ENCODE measurements at places on chromosomes 12 and 14.

GRCh38 chr12:70258605-70259403 is 15.6 kb downstream of the CNOT2 start:
- DNase-seq, result no peak

- DNase-seq, result no peak
Measured at GRCh38 chr12:48288387-48289268, 62.1 kb downstream of the ZNF641 start.

DNA sequence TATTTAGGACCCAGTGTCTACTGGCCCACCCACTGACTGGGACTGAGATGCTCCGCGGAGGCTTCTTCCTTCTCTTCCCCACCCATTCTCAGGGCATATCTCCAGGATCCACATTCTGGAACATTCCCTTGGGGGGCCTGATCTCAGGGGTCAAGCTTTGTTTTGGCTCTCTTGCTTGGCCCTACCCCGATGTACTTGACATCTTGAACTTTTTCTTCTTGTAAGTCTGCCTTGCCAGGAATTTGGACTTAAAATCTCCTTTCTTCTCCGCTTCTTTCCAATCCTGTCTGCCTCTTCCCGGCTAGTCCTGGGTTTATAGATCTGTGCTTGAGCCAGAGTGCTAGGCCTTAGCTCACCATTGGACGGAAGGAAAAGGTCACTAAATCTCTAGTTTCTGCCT is 22.1 kb downstream of the DACT1 start:
- no peak for DNase-seq

GRCh38 chr14:32083789-32084188 is 6.7 kb downstream of the ARHGAP5 start:
- no peak for DNase-seq

DNA sequence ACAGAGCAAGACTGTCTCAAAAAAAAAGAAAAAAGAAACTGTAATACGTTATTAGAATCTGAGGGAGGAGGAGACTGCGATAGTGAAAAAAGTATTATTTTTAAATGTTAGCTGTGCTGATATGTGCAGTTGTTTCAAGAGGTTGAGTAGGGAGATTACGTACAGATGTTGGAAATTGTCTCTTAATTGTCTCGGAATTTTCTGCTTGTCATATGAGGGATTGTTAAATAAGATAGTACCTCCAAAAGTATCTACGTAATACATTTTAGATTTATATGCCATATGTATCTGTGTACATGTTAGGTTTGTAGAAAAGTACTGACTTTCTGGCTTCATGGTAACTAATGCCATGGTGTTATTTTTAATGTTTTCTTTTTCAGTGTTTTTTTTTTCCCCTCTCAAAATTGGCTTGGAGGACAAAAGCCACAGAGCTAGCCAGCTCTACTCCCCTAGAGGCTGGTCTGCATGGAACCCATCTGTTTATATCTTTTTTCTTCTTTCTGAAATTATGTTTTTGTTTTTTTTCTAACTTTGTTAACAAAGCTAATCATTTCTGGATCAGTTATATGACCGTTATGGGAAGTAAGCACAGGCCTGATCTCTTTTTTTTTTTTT is 3.4 kb downstream of the RIMKLB start:
- DNase-seq, result no peak

DNA sequence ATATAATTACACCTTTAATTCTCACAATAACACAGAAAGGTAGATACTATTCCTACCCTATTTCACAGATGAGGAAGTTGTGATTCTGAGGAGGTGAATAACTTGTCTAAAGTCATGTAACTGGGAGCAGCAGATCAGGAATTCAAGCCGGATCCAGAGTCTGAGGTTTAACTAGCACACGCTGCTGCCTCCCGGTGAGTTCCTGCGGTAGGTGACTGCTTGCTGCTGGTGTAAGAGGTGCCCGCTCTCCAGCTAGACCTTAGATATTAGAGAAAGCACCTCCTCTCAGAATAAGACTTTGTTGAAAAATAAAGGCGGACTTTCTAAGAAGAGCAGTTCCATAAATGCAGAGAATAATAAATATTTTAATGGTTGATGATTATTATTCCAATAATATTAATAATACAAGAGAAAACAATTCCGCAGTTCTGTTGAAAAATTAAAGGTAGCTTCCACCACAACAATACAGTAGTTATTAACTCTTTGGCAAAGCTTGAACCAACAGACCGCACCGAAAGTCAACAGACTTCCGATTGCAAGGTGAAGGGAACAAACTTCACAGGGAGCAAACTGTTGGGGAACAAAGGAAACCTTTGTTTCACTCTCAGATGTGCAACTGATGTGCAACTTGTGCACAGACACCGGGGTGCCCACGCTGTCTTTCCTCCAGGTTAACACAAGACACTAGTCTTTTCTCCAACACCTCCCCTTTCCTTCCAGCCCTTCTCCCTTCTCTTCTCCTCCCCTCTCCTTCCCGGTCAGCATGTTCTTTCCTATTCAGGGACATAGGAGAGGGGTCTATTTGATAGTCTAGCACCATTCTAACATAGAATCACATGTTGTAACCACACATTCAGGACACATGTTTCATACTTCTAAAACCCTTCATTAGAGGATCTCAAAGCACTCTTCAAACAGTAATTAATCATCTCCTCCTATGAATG is 73.2 kb upstream of the EGLN3 start:
- no peak for DNase-seq

DNA sequence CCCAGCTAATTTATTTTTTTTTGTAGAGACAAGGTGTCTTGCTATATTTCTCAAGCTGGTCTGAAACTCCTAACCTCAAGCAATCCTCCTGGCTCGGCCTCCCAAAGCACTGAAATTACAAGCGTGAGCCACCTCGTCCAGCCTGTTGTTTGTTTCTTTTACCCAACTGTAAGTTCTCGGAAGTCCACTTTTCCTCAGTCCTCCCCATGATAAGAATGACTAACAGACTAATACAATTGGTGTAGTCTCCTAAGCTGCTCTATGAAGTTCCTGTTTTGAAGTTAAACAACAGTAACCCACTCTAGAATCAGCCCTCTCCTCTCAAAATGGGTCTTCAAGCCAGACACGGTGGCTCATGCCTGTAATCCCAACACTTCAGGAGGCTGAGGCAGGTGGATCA is 36.5 kb downstream of the HIGD1C start:
- DNase-seq, result no peak

GRCh38 chr12:127388985-127389384 is 878.0 kb upstream of the TMEM132C start:
- no peak for DNase-seq

DNA sequence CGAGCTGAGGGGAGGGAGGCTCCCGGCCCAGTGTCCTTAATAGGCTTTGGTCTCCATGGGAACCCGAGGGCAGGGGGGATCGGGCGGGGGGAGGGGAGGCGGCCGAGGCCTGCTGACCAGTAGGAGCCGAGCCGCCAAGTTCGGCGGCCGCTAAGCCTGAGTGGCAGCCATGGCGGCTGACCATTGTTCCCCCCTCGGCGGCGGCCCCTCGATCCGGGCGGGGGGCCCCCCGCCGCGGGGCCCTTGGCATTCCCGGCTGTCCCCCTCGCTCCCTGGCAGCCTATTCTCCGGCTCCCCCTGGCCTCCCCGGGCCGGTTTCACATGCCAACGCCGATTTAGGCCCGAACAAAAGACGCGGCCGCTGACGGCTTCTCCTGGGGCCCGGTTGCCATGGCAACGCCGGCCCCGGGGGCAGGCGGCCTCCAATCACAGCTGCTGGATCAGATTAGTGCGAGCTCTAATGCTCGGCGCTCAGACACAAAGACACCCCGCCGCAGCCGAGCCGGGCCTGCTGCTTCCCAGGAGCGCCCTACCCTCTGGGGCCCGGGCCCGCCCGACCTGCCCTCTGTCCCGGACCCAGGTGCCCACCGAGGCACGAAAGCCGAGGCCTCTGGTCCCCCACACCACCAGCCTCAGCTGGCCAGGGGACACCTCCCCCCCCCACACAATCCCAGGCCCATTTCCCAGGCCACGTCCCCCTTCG is 7.3 kb downstream of the MSI1 start:
- DNase-seq, result no peak

DNA sequence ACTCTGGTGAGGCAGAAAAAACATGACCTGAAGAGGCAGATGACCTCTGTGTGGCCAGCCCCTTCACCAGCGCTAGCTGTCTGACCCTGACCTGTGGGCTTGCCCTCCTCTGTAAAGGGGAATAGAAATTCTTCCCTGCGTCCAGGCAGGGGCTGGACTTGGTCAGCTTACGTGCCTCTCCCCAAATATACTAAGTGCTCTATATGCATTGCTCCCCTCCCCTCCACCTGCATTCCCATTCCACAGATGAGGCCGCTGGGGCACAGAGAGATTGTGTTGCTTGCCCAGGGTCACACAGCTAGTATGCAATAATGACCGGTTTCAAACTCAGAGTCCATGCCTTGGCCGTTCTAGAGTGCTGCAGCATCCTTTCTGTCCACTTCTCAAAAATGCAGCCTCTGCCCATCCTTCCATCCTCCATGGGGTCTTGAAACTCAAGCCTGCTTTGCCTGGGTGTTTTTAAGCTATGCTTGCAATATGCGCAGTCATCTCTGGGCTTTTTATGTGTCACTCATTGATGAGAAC is 303.9 kb downstream of the CACNA1C start:
- no peak for DNase-seq

DNA sequence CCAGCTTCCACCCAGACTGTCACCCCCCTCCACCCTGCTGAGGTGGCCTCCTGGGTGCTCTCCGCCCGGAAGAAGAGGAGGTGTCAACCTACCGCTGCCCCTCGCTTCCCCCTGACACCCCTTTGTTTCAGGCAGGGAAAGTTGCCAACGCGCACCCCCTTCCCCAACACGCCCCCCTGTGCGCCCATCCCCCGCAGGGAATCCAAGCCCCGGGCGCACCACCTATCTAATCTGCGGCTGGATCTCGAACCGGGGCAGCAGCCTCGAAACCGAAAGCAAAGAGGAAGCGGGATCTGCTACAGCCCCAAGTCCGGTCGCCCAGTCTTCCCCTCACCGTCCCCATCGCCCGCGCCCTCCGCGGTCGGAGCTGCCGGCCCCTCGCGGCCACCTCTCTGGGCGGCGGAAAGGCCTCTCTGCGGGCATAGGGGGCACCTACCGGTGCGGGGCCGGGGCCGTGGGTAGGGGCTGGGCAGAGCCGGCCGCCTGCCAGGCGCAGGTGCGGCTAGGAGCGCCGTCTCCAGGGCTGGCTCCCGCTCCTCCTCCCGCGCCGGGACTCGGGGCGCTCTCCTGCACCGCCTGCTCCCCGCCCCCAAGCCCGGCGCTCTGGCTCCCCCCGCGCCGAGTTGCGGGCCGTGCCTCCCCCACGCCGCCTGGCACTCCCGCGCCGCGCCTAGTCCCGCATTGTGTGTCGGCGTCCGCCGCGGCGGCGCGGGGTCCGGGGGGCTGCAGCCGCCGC is 18.3 kb upstream of the PLEKHH1 start:
- no peak for DNase-seq

DNA sequence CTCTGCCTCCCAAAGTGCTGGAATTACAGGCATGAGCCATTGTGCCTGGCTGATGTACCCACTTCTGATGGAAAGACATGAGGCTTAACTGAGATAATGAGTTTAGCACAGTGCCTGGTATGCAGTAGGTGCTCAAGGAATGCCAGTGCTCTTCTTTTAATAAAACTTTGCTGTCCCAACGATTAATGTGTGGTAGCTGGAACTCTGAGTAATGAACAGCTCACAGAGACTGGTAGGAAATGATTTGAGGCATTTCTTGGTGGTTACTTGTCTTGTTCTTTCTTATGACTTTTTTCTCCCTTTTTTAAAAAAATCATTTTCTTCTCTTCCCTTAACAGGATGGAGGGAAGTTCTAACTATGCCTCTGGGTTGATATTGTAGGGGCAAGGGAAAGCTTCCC is 235.7 kb upstream of the PWP1 start:
- DNase-seq, result no peak

DNA sequence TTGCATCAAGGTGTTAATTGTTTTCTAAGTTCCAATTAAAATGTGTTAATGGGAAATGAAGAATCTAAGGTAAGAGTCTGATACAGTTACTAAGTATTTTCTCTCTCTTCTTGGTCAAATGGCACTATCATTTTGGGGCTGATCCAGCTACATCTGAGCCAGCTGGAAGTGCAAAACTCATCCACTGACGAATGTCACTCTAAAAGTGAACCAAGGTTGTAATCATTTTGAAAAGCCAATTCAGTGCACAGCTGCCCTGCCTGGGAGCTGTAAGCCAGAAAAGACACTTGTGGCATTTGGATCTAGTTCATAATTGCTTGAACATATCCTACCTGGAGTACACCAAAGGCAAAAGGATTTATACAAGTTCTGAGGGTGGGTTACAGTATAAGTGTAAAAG is 1011.3 kb downstream of the AACS start:
- DNase-seq, result no peak

DNA sequence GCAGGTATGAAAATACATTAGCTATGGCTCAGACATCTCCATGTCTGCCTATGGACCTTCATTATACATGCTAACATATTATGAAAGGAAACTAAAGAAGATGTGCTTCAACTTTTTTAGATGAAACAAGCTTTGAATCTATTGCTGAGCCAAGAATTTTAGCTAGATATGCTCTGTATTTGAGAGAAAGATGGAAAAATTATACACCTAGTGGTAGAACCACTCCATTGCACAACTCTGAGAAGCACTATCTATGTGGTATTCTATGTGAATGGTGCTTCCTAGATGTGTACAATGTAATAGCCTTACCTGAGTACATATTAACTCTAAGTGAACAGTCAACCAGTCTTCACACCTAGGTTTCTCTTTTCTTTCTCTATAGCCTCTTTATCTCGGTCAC is 17.3 kb downstream of the EPYC start:
- no peak for DNase-seq

GRCh38 chr12:50985322-50985721 is 33.0 kb downstream of the HIGD1C start:
- no peak for DNase-seq

GRCh38 chr12:66020481-66020880 is 110.1 kb downstream of the LLPH start:
- no peak for DNase-seq

- no peak for DNase-seq
Measured at GRCh38 chr14:57575482-57575881, 81.8 kb upstream of the CCDC198 start.

DNA sequence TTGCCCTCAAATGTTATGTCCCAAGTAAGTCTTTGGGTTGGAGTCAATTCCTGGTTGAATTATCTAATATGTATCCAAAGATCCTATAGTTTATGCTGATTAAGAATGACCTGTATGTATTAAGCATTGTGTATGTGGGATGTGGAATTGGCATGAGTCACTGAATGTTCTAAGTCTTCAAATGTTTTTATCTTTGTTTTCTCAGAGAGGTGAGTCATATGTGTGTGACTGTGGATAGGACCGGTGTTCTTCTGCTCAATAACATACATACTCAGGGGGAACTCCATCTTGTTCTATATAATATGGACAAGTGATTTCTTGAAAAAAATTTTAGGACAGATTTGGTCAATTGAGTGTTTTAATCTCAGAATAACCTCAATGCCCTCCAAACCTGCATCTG is 57.9 kb downstream of the NAV3 start:
- DNase-seq, result no peak

- DNase-seq, result no peak
Measured at GRCh38 chr12:26182377-26182776, 13.0 kb upstream of the SSPN start.
